ENCODE measurements at places on chromosomes 5 and 9. TPM values are rescaled to one million over a fixed set of nuclear protein-coding genes. Genes with fewer than 3 reads are reported as not detected.

Gene CLIC3
- 0.22 TPM for total RNA-seq

Gene LPAR1
- not detected for total RNA-seq

Gene RIC1
- 20.9 TPM for total RNA-seq

Gene TAS2R1
- total RNA-seq: not detected

Gene TSSK1B
- total RNA-seq: not detected

Gene CYSRT1
- total RNA-seq: 0.20 TPM

Gene CAMK4
- 0.44 TPM for total RNA-seq

Gene PCDHA11
- total RNA-seq: under 0.01 TPM

Gene SNCB
- total RNA-seq: 1.1 TPM

Gene SOHLH1
- not detected for total RNA-seq

Gene GPX3
- 6.3 TPM for total RNA-seq

Gene COQ4
- 26.0 TPM for total RNA-seq

Gene SMAD5
- total RNA-seq: 26.2 TPM

Gene FAM81B
- total RNA-seq: 0.22 TPM

GRCh38 chr5:139196296-139196956 lies 1.7 kb downstream of the SIL1 start:
- no peak for DNase-seq

- DNase-seq: no peak
These were observed 549.4 kb downstream of the LRRC70 start for GRCh38 chr5:63128018-63128417.

DNA sequence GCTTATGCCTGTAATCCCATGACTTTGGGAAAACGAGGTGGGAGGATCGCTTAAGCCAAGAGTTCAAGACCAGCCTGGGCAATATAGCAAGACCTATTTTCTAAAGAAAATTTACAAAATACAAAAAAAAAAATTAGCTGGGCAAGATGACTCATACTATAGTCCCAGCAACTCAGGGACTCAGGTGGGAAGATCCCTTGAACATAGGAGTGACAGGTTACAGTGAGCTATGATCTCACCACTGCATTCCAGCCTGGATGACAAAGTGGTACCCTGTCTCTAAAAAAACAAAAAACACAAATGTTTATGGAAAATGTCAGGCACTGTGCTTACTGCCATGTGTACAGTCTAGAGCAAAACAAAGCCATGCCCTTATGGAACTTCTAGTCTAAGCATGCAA lies 823.3 kb upstream of the DMAC1 start:
- DNase-seq: no peak

DNA sequence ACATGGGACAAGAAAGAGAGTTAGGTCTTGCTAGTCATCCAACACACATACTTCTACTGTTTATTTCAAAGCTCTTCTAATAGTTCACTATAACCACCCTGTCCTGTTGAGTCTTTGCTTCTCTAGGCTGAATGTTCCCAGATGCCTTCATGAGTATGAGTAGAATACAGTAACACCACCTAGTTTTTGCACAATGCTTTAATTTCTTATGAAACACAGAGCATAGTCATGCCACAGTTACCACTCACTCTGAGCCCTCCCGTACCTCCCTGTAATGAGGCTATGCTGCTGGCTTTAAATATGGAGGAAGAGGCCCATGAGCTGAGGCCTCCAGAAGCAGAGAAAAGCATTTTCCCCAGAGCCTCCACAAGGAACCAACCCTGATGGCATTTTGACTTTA lies 75.0 kb upstream of the SLC1A3 start:
- no peak for DNase-seq

- DNase-seq: no peak
These were observed 41.0 kb downstream of the TRPM6 start for GRCh38 chr9:74846766-74847165.

DNA sequence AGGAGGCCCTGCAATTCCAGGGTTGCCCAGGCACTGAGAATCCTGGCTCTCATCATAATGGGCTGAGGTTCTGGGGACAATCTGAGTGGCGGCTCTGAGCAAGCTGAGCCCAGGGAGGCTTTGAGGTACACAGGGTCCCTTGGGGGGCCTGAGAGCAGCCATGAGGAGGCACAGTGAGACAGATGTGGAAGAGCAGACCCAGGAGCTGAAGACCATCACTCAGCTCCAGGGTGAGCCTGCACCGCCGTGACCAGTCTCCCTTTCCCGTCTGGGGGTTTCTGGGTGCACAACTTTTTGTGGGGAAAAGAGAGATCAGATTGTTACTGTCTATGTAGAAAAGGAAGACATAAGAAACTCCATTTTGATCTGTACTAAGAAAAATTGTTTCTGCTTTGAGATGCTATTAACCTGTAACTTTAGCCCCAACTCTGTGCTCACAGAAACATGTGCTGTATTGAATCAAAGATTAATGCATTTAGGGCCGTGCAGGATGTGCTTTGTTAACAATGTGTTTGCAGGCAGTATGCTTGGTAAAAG lies at the start of gene CCDC183:
CCDC183 (plus strand) TSS at position 101 of the 537 bp plus-strand sequence; CDS start at position 161, 60 bp downstream.
- no peak for DNase-seq

GRCh38 chr9:19379283-19379682 lies 753 bp downstream of the RPS6 start:
- no peak for DNase-seq

GRCh38 chr9:35903049-35903448 lies 3.0 kb upstream of the HRCT1 start:
- peak; percentile 75 for DNase-seq

GRCh38 chr5:134374232-134374631 lies 2.9 kb downstream of the UBE2B start:
- DNase-seq: peak; percentile 40

GRCh38 chr5:169423580-169424278 lies 122.8 kb upstream of the SLIT3 start:
- no peak for DNase-seq

- peak; percentile 77 for DNase-seq
These were observed 124.5 kb downstream of the EGFLAM start for GRCh38 chr5:38382898-38383297.

GRCh38 chr5:124182133-124182532 lies 564.3 kb downstream of the ZNF608 start:
- DNase-seq: no peak

GRCh38 chr9:71760901-71761300 lies 7.4 kb downstream of the CEMIP2 start:
- peak; percentile 57 for DNase-seq

GRCh38 chr5:155017610-155018009 lies 4.1 kb downstream of the KIF4B start:
- no peak for DNase-seq

- DNase-seq: no peak
These were observed 214.7 kb downstream of the GAS1 start for GRCh38 chr9:86732514-86733171.

GRCh38 chr5:143237664-143238063 lies 165.8 kb downstream of the NR3C1 start:
- DNase-seq: no peak

- DNase-seq: no peak
These were observed 56.4 kb downstream of the KIF4B start for GRCh38 chr5:155069961-155070360.

DNA sequence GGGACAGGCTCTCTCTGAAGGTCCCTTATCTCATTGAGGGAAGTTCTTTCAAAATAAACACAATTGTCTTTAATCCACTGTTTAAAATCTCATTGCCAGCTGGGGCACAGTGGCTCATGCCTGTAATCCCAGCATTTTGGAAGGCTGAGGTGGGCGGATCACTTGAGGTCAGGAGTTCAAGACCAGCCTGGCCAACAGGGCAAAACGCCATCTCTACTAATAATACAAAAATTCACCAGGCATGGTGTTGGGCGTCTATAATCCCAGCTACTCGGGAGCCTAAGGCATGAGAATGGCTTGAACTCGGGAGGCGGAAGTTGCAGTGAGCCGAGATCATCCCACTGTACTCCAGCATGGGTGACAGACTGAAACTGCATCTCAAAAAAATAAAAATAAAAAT lies 8.3 kb upstream of the NDFIP1 start:
- DNase-seq: no peak

DNA sequence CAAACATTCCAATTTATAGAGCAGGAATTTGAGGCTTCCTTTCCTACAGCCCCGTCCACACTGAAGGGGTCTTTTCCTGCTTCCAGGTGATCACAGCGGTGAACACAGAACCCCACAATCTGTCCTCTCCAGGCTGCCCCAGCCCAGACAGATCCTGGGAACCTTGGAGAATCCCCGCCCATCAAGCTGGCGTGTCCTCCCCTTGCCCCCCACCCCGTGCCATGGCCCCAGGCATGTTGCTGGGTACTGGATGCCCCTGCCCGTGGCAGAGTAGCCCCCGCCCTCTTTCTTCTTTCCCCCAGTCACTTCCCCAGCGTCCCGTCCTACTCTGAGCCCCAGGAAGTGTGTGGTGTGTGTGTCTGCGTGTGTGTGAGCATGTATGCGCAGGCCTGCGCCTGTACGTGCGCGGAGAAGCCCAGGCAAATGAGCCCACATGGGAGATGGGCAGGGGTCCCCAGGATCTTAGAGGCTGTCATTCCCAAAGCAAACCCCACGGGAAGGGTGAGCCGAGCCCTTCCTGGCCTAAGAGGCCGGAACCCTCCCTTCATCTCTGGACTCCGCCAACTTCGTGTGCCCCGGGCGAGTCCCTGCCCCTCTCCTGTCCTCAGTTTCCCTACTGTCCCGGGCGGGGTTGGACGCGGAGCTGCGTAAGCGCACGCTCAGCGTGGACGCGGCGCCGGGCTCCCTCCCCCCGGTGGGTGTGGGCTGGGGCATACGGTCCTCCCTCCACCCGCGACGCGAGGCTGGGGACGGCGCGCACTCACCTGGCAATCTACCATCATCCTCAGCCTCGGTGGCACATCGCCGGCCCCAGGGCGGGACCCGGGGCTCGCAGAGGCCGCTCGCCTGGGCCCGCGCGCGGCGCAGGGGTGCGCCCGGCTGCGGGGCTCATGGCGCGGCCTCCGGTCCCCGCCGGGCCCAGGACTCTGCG lies 15.2 kb downstream of the GBGT1 start:
- peak; percentile 42 for DNase-seq

DNA sequence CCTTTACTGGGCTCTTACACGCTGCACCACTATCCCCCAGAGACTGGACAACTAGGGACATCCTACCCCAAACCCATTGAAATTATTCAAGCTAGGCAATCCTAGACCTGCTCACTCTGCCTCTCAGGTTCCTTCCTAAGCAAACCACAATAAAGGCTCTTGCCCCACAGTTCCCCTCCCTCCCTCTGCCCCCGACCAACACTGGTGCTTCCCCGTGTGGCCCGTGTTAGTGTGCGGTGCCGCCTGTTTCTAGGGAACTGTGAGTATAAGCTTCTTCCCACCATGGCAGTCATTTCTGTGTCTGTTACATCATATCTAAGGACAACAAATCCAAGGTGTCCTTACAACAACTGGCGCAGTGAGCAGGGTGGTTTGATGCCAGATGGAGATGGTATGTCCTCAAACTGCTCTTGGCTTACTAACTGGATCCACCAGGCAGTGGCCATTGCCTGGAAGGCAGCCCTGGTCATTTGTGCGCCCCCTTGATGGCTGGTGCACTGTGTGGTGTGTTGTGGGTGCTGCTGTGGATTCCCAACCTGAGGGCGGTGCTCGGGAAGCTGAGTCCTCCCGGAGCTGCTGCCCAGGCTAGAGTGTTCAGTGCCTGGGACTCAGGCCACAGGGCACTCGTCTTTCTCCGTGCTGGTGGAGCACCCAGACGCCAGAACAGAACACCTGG lies 8.4 kb upstream of the MXD3 start:
- no peak for DNase-seq

DNA sequence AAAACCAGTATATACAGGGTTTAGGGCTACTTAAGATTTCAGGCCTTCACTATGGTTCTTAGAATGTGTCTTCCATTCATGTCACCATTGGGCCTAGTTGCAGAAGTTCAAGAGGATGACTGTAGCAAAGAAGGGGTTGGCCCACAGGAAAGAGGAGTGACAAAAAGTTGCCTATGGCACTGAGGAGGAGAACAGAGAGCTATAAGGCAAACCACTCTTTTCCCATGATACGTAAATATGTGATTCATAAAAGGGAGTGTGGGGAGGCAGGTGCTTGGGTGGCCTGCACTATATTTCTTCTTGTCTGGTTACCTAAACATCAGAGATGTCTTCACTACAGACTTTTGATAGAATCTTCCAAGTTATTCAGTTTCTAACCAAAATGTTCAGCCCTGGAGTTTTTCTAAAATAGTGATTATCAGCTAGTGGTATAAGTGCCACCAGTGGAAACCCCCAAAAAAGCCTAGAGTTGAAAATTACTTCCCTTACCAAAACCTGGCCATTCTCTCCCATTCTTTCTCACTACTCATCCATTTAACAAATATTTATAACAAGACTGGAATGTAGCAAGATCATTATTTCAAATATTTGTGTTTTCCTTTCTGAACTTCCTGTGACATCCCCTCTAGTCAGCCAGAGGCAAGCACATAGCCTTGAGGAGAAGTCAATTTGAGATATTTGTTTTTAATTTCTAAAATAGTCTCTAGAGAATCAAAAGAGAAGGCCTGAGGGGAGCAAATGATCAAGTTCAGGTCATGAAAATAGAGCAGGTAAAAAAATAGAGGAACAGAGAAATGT lies 367.4 kb downstream of the EFNA5 start:
- DNase-seq: no peak

GRCh38 chr5:1270933-1271914 lies 23.6 kb downstream of the TERT start:
- no peak for DNase-seq

DNA sequence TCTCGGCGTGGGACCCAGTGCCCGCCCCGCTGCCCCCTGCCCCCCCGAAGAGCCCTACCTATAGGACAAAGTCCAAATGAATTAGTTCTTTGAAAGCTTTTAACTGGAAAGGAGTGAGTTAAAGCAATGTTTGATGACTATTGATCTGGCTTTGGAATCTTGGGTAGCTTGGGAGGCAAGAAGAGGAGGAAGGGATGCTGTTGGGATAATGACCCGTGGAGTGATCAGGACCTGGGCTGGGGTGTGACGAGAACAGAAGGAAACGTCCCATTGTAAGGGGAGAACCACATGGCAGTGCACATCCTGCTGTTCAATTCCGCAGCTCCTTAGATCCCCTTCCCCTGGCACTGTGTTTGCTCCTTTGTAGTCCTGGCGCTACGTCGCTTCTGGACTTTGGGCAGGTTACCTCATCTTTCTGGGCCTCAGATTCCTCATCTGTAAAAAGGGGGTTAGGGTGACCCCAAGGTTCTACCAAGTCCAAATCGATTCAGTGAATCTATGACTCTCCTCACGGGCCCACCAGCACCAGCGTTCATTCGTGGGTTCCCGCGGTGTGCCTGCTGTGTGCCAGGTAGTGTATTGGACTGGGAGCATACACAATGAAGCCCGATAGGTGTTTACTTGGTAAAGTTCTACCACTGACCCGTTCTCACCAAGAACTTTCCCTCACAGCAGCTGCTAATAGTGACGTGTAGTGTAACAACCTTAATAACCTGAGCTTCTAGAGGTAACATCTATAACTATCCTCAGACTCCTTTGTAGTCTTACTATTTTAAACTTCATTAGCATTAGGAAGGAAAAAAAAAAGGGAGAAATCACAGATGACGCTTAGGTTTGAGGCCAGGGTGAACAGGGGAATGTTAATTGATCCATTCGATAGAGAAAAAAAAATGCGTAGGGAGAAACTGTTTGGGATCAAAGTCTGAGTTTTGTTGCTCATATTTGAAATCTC lies 1.1 kb upstream of the NADK2 start:
- DNase-seq: peak; percentile 5
